ENCODE measurements at places on chromosomes 2 and 18.

DNA sequence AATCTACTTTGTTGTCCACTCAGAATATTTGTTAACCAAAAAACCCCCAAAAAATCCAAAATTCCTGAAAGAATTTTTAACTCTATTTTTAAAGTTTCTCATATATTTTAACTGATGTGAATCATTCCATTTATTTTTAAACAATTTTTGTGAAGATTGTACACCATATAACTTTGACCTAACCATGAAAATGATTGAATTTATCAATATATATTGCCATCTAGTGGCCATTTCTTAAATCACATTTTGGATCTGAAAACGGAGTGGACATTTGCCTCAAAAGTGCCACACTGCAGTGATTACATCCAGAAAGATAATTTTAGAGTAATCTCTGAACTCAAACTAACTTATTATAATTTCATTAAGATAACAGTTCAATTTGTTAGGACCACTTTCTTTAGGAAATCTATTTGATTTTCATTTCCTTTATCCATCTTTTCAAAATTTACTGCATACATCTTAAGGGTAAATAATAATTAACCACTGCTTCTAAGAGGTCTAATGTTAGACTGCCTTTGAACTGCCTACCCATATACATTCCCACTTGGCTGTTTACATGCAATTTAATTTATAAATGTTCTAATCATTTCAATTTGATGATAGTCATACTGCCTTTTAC is 71.1 kb downstream of the DSC3 start:
- peak; percentile 57 for DNase-seq

DNA sequence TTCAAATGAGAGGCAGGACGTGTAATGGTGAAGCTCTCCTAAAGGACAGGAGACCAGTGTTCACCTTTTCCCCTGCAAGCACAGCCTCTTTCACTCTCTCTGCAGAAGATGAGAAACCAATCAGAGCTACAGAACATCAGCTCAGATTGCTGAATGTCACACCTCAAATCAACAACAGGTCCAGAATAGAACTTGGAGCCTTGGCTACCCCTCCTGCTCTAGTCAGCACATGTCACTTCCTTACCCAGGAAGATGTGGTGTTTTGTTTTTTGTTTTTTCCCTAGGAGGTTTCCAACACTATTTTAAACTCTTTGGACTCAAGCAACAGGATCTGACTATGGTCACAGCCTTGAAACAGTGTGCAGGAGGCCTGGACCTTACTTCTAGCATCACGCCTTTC is 41.3 kb upstream of the PCBP1 start:
- DNase-seq, result no peak

GRCh38 chr2:118706844-118707243 is 140.6 kb downstream of the EN1 start:
- no peak for DNase-seq

DNA sequence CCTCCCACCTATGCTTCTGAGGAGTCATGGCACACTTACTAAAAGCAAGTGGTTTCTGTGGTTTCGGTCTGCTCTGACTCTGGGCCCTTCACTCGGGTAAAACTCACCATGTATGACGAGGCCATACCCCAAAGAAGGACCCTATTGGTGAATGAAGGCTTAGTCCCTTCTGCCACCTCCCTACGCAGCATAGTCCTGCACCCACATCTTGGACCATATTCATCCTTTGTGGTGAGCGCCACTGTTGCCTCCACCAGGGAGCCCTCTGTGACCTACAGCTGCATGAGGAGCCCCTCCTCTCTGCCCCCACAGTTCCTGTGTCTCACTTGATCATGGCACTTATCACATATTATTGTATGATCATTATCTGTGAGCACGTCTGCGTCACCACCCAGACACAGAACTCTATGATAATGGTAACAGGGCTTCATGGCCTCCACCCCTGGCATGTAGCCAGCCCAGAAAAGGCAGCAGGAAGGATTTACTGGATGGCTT is 113.3 kb downstream of the TFCP2L1 start:
- DNase-seq, result no peak

GRCh38 chr2:47002031-47002430 is 86.4 kb upstream of the MCFD2 start:
- DNase-seq, result no peak

- DNase-seq, result no peak
Measured at GRCh38 chr2:32812316-32812715, 134.4 kb upstream of the LTBP1 start.

DNA sequence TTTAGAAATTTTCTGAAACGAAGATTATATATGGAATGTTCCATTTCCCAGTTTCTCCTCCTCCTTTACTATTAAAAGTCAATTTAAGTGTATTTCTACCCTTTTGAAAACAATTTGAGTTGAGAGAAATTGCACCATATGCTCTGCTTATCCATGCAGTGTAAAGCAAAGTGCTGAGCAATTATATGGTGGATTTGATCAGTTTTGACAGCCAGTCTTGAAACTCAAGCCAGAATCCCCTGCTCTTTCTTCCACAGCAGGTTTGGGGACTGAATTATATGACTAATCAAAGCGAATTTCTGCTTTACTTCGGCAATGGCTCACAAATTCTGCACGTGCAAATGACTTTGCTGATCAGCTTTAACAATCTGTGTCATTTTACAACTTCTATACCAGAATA is 1183.6 kb downstream of the LRP1B start:
- no peak for DNase-seq

DNA sequence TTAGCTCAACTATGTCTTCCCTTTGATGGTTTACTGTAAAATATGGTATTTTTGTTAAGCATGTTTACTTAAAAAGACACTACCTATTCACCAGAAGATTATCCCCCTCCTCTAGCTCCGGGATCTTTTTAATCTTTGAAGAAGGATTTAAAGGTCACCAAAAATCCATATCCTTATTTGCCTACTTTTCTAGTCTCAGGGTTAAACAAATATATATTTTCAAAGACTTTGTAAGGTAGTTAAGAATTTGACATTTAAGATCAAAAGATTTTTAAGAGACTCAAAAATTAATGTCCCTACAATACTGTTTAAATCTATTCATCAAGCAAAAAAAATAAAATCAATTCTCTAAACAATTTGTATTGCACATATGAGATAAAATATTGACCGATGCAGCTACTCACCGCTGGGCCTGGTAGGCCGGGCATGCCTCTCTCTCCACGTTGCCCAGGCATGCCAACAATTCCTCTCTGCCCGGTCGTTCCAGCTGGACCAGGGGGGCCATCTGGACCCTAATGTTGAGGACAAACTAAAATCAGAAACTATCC is 76.1 kb downstream of the COL3A1 start:
- no peak for DNase-seq

DNA sequence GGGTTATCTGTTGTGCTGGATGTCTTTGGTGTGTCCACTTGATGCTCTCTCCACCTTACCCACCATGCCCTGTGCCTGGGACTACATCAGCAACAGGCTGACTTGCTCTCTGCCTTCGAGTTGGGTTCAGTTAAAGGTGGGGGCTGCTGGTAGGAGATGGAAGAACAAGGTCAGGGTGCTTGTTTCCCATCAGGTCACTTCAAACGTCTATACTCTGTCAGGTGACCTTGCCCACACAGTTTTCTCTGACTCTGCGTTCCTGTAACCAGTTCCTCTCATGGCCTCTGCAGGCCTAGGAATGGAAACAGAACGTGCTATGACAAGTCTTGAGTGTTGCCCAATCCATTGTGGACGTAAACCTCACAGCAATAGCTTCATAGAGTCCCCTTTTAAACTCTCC is 38.4 kb upstream of the PAPOLG start:
- no peak for DNase-seq

DNA sequence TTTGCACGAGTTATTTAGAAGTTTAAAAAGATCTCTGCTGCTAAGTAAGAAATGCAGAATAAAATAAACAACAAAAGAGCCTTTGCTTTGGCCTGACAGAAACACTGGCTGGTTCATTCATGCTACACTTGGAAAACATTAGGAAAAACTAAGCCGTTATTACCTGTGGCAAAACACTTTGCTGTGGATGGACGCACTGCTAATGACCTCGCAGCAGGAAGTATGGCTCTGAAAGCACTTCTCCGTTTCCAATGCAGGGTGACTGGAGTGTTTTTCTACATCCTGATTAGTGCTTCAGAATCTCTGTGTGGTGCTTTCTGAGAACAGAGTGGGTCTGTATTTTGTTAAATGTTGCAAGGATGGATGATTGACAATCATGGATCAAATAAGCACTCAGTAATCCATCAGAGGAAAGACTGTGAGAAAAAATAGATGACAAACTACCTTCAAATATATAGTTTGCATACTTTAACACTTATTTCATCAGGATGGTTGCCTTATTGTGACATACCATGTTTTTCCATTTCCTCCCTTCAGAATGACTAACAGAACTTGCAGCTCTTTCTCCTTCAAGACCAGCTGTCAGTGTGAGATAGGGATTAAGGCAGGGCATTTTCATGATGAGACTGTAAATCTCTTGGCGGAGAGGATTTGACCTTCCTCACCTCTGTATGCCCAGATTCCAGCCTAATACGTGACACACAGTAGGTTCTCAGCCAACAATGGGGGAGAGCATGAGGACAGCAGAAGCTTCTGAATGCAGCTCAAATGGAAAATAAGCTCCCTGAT is 38.0 kb downstream of the LINC00305 start:
- no peak for DNase-seq

DNA sequence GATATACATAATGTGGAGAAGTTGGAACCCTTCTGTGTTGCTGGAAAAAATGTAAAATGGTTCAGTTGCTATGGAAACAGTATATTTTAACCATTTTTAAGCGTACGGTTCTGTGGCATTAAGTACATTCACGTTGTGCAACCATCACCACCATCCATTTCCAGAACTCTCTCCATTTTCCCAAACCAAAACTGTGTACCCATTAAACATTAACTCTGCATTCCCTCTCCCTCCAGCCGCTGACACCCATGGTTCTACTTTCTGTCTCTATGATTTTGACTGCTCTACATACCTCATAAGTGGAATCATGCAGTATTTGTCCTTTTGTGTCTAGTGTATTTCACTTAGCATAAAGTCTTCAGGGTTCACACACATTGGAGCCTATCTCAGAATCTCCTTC is 67.3 kb downstream of the LDLRAD4 start:
- DNase-seq, result no peak

DNA sequence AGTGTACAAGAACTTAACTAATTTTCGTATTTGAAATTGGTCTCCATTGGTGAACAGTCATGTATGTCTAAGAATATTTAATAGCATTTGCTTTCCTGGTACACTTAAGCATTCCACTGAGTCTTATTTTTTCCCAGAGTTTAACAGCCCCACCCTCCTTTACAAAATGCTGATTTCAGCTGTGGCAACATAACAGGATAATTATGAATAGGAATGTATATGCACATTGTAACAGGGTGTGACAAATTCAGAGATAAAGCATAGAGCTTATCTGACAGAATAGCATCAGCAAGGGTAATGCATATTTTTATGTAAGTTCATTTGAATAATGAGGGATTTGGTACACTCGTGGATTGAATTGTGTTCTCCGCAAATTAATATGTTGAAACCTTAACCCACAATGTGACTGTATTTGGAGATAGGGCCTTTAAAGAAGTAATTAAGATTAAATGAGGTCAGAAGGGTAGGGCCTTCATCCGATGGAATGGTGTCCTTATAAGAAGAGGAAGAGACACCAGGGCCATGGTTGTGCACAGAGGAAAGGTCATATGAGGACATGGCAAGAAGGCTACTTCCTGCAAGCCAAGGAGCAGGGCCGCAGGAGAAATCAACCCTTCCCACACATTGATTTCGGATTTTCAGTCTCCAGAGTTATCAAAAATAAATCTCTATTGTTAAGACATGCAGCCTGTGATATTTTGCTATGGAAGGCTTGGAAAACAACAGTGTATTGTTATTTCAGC is 439.7 kb upstream of the CDH20 start:
- DNase-seq, result no peak

GRCh38 chr2:152441961-152442360 is 107.0 kb downstream of the FMNL2 start:
- no peak for DNase-seq

DNA sequence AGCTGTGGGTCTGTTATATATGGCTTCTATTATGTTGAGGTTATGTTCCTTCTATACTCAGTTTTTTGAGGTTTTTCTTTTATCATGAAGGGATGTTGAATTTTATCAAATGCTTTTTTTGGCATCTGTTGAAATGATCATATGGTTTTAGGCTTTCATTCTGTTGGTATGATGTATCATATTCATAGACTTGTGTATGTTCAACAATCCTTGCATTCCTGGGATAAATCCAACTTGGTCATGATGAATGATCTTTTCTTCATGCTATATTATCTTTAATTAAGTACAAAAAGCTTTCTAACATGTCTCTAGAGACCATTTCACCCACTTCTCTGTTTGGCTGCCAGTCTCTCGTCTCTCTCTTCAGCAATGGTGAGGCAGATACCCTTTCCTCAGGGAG is 54.2 kb downstream of the MDH1 start:
- DNase-seq, result no peak

- DNase-seq, result no peak
Measured at GRCh38 chr2:197705912-197706838, 1.0 kb downstream of the MARS2 start.

- no peak for DNase-seq
Measured at GRCh38 chr2:39497082-39497801, 60.2 kb upstream of the MAP4K3 start.

GRCh38 chr2:25314514-25315315 is 27.0 kb downstream of the DNMT3A start:
- no peak for DNase-seq

DNA sequence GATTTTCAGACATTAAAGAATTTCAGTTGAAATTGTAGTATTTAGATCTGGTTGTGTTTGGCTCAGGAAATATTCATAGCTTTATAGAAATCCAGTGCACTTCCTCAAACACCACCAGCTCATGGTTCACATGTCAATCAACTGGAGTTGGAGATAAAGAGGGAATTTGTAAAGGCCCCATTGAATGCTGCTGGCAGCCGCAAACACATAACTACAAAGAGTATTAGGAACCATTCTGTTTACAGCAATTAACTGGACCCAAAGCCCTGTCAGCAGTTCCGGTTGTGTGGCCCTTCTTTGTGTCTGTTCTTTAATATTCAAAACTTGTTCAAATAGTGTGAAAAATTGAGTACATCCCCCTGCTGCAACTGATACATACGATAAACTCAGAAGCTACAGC is 107.4 kb upstream of the LRRTM4 start:
- no peak for DNase-seq

- no peak for DNase-seq
Measured at GRCh38 chr2:235592430-235592829, 98.6 kb downstream of the AGAP1 start.
